Thoracic aorta endothelial cell (primary cell): ENCODE measurements at places on chromosomes 2 and 18. TPM values are rescaled to one million over a fixed set of nuclear protein-coding genes. Genes with fewer than 3 reads are reported as not detected.

Gene EIF5B
- total RNA-seq = 50.8 and 56.3 TPM in 2 replicates

Gene ACMSD
- total RNA-seq = not detected in 2 replicates

Gene MROH2A
- total RNA-seq = not detected in 2 replicates

Gene DSG4
- not detected in 2 replicates for total RNA-seq

Gene TMEM182
- total RNA-seq = 0.40 and 0.65 TPM in 2 replicates

Gene LYPD6B
- total RNA-seq = not detected in 2 replicates

Gene TMEM200C
- 0.22 TPM in 1 of 2 replicates, not detected in the other for total RNA-seq

Gene ALPG
- total RNA-seq = not detected in 2 replicates
